NCI-H510A (cell line): ENCODE measurements at places on chromosomes 11 and 22.

GRCh38 chr11:86746514-86746913, 53.8 kb upstream of the PRSS23 start:
- no peak for DNase-seq

DNA sequence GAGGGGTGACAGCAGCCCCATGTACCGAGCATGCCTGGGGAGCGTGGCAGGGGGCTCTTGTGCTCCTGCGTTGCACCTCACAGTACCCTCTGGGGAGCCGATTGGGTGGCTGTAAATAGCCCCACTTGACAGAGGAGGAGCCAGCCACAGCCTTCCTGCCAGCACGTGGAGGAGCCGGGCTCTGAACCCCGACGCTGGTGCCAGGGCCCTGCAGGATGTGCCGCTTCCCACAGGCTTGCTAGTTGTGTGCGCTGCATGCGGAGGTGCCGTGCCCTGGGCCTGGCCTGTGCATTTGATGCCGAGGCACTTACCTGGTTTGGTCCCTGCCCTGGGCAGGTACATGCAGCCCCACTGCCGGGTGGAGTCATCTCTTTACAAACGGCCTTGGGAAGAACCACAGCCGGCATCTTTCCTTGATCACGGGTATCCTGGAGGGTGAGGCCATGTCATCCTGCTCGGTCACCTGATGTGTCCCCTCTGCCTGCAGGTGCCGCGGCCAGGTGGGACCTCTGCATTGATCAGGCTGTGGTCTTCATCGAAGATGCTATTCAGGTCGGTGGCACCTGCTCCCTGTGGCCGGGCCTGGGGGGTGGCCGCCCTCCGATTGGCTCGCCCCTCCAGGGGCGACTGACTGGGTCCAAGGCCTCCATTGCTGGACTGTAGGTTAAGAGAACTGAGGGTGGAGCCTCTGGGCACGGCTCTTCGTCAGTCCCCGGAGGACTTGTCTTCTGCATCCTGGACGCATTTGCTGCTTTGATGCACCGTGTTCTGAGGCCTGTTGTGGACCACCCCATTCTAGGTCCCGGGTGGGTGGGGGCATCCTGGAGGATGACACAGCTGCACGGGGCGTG, 5.0 kb downstream of the TPCN2 start:
- DNase-seq = no peak

- DNase-seq = no peak
These were observed 975 bp upstream of the MDK start for GRCh38 chr11:46380340-46381047.

GRCh38 chr11:94740083-94741021, 27.8 kb upstream of the AMOTL1 start:
- DNase-seq = peak; percentile 21

- no peak for DNase-seq
These were observed 57.9 kb downstream of the SC5D start for GRCh38 chr11:121350314-121351082.

- DNase-seq = no peak
These were observed 26.3 kb downstream of the TOLLIP start for GRCh38 chr11:1283091-1283511.

DNA sequence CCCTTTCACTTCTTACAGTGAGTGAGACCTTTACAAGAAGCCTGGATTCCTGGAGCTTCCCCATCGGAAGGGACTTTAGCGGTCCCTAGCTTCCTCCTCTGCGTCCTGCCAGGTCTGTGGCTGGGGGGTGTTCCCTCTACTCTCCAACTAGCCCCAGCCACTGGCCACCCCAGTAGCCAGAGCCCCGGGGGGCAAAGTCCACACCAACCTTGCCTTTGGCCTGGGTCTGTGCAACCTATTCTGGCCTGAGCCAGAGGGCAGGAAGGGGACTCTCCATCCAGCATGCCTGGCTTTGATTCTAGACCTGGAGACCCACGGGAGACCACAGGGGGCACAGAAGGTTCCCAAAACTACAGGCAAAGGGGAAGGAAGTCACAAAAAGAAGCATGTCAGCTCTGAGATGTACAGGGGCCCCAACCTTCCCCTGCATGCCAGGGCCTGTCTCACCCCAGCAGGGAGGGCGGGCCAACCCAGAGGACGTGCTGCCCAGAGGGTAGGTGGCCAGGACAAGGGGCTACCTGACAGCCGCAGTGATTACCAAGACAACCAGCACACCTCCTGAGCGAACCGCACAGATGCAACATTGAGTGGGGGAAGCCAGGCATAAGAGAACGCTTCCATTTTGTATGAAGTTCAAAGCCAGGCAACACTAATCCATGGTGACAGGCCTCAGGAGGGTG, 52.4 kb downstream of the DSCAML1 start:
- no peak for DNase-seq

- DNase-seq = no peak
These were observed 16.6 kb downstream of the OR10D3 start for GRCh38 chr11:124199702-124200101.

DNA sequence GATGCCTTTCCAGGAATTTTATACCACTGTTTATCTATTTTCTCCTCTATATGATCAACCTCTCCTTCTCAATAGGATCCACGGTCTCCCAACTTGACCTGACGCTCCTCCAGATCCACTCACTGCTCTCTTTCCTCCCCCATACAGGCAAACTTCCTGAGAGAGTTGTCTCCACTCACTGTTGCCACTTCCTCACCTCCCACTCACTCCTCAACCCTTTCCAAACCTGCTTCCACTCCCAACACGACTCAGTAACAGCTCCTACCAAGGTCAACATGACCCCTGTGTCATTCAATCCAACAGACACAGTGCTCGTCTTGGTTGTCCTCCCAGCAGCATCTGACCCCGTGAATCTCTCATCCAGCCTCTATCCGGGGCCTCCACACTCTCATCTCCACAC, 3.1 kb downstream of the APBB1 start:
- no peak for DNase-seq

DNA sequence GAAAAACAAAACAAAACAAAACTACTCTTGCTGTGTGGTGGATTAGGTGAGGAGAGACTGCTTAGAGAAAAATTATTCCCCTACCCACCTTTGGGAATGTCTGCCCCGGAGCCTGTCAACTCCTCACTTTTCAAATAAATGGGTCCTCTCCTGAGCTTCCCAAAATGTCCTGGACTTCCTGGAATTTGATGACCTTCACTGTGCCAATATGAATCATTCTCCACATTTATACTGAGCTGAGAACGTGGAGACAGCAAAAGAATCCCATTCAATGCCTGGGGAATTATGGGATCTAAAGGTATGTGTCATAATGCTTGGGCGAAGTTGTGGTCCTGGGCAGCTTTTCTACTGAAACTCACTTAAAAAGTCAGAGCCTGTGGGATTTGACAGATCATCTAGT, 136.8 kb downstream of the KIF18A start:
- no peak for DNase-seq

DNA sequence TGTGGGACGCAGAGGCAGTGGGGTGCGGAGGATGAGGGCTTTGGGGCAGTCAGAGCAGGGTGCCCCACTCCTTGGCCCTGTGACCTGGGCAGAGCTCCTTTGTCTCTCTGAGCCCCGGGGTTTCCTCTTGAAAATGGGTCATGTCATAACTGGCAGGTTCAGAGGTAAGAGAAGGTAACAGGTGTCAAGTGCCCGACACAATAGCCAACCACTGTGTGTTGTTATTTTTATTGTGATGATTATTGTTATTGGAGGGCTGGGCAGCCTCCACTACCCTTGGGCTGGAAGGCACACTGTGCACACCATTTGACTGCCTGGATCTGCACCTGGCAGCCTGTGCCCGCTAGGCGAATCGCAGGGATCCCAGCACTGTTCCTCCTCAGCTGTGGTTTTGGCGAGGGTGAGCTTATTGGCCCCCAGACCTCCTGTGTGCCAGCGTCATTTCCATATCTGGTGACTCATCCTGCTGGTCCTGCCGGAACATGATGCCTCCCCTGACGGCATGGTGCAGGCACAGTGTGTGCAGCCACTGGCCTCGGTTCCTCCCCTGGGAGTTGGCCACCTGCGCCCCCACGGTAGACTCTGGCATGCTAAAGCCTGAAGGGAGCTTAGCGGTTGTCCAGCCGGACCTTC, 15.4 kb upstream of the SOX10 start:
- DNase-seq = no peak

GRCh38 chr11:116598036-116598435, 174.8 kb downstream of the BUD13 start:
- DNase-seq = no peak

GRCh38 chr11:6568191-6568918, 35.1 kb downstream of the RRP8 start:
- peak; percentile 3 for DNase-seq

DNA sequence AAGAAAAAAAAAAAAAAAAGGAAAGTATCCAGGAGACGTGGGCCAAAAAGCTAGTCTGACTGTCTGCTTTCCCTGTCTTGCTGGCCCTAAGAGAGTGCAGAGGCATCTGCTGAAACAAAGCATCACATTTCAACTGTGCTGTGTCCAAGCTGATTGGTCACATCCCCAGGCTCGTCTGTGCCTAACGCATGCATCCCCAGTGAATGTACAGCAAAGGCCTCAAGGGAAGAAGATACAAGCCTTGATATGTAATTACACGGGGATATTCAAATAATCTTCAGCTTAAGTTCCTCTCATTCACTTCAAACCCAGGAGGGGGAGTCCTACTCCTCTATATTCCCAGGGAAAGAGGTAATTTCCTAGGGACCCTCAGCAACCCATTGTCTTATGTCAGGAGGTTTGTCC, 5.4 kb upstream of the SORL1 start:
- DNase-seq = no peak

DNA sequence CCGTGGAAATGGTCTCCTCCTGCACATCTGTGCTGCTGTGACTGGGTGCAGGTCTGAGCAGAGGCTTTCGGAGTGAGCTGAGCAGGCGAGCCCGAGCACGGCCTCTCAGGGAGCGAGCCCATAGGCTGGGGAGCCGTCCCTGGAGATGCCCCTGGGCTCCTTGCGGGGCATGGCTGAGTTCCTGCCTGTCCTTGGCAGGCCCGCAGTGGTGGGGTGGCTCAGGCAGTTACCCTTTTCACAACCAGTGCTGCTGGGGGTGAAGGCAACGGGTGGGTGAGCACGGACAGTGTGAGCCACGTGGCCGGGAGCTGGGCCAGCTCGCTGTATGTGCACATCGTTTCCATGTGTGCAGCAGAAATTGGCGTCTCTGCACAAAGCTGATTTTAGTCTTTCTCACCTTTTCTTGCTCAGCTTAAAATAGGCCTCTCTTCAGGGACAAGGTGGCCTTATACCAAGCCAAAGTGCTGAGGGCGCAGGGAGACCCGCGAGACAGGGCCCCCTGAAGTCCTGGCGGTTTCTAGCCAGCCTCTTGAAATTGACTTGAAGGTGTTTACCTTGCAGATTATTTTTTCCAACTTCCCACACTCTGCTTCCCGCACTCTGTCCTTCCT, at the start of gene TP53AIP1:
Gene TP53AIP1 (minus strand): TSS at position 55 of the 611 bp plus-strand sequence. CDS start 5,053 bp downstream, outside the sequence.
- DNase-seq = no peak

GRCh38 chr22:36166086-36166485, 5.5 kb upstream of the APOL3 start:
- no peak for DNase-seq
